NCI-H345 (cell line): ENCODE measurements at places on chromosomes 12 and 14.

DNA sequence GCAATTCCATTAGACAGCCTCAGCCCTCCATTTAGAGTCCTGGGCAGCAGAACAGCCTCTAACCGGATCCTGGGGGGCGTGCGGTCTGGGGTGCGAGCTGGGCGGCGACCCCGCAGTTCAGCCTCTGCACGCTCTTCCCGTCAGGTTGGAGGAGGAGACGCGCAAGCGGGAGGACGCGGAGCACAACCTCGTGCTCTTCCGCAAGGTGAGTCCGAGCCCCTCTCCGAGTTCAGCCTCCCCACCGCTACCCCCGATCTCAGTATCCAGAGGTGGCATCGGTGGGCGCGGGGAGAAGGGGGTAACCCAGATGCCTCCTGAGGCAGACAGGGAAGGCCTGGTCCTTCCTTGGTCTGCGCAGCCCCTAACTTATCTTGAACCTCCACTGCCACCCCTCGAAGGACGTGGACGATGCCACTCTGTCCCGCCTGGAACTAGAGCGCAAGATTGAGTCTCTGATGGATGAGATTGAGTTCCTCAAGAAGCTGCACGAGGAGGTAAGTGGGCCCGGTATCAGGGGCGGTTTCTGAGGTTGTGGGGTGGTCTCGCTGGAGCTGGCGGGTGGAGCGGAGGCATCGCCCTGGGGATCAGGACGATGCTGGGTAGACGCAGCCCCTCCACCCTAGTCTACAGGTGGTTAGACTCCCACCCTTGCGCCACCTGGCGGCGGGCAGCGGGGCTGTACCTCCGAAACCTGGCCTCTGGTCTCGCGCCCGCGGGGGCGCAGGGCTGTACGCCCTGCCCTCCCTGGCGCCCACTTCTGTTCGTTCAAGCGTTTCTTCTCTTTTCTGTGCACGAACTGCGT lies 1.3 kb downstream of the PRPH start:
- peak; percentile 33 for DNase-seq

DNA sequence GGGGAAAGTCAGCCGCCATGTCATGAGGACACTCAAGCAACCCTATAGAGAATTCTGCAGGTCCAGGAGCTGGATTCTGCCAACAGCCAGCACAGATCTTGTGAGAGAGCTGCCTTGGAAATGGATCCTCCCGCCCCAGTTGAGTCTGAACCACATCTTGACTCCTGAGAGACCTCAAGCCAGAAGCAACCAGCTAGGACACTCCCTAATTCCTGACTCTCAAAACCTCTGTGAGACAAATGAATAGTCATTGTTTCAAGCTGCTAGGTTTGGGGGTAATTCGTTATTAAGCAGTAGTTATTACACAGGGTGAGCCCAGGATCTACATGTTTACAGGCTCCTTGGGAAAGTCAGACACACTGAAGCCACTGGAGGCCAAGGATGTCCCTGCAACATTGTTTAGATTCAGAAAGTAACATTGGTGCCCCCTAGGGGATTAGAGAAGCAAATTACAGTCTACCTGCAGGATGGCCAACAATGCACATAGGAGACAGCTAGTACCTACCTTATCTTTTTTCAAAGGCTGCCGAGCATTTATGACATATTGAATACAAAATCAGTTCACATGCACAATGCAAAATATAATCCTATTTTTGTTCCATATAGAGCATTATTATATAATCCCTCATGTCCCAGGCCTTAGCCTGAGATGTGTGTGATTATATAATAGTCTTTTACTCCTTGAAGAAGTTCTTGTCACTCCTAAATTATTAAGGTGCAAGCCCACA lies 57.9 kb upstream of the FICD start:
- DNase-seq = peak; percentile 44

DNA sequence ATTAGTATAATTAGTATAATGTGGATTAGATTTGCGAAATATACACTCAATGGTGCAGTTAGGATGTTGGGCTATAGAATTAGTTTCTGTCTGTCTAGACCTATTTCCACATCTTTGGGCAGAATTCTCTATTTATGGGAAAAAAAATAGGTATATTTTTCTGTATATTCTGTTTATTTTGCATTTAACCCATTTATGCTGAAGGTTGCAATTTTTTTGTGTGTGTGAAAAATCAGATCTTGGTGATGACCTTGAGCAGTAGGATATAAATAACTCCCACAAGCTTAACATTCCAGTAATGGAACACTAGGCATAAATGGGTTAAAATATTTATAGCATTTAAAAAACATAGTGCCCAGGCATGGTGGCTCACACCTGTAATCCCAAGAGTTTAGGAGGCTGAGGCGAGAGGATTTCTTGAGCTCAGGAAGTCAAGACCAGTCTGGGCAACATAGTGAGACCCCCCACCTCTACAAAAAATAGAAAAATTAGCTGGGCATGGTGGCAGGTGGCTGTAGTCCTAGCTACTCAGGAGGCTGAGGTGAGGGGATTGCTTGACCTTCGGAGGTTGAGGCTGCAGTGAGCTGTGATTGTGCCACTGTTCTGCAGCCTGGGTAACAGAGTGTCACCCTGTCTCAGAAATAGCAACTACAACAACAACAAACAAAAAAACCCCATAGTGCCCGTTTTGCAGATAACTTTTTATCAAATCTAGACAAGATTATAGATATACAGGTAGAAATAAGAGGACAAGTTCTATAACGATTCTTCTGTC lies 9.3 kb downstream of the BRMS1L start:
- DNase-seq = no peak

DNA sequence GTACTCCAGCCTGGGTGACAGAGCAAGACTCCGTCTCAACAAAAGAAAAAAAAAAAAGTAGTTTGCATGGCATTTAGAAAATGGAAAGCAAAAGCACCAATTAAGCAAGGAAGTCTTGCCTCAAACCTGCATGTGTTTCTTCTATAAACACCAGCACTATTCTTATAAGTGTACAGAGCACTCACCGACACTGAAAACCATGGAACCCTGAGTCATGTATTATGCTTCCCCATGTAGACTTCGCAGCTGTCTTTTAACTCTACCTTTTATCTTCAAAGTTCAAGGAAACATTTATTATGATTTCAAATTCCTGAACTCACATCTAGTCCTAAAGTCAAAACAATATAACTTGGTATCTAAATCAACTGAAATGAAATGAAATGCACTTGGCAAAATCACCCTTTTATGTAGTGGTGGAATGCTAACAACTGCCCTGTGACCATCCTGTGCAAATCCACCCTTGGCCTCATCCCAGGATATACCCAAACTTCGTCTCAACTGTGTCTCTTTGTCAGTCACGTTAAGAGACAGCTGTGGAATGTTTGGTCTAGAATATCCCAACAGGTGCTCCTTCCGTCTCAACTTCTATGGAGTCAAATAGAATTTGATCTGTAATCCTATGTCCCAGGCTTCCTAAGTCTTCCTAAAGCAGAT lies 4.8 kb downstream of the BCAT1 start:
- no peak for DNase-seq

GRCh38 chr12:68086019-68086603 lies 73.4 kb downstream of the IFNG start:
- DNase-seq = no peak

DNA sequence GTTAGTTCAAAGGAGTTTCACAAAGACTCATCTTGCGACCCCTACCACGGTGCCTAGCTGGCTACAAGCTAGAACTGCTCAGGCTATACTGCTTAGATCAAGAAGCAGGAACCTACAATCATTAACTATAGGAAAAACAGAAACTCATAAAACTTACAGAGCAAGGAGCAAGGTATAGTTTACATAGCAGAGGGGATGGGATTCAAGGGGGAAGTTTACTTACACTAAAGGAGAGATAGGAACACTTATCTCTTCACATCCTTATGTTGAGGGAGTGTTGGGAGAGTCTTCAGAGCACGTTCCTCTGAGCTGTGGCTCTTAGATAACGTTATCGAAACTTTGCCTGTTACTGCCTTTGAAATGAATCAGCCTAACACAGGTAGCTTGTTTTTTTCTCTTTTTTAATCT lies 58.1 kb downstream of the FSCB start:
- no peak for DNase-seq

- DNase-seq = no peak
These were observed 17.1 kb upstream of the SLC6A12 start for GRCh38 chr12:230925-231671.

GRCh38 chr12:68198507-68199086 lies 27.0 kb downstream of the IL26 start:
- no peak for DNase-seq

GRCh38 chr14:54574528-54574927 lies 7.6 kb downstream of the SAMD4A start:
- no peak for DNase-seq

GRCh38 chr12:112096667-112097066 lies 11.9 kb downstream of the NAA25 start:
- no peak for DNase-seq

DNA sequence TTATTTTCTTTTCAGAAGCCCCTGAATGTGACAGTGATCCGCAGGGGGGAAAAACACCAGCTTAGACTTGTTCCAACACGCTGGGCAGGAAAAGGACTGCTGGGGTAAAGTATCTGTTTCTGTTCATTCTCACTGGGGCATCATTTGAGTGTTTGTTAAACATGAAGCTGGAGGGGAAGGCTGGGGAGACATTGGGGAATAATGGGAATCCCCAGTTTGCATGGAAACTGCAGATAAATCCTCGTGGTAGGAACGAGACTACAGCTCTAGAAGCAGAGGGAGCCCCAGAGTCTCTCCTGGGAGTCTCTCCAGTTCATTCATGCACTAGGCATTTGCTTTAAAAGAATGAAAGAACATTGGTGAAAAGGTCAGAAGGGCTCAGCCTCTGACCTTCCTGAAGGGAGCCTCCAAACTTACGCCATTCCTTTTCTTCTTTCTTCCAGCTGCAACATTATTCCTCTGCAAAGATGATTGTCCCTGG lies 2.5 kb upstream of the CFAP251 start:
- peak; percentile 83 for DNase-seq
